ENCODE measurements at places on chromosomes 3 and 15. TPM values are rescaled to one million over a fixed set of nuclear protein-coding genes. Genes with fewer than 3 reads are reported as not detected.

Gene P2RY1
- 25.1 TPM for total RNA-seq

Gene KCNH8
- total RNA-seq: 0.55 TPM

Gene NR2E3
- total RNA-seq: 0.33 TPM

Gene REC114
- not detected for total RNA-seq

Gene CLEC3B
- not detected for total RNA-seq

Gene LRRC2
- total RNA-seq: 3.3 TPM

Gene COL7A1
- total RNA-seq: 29.4 TPM

Gene RPL4
- total RNA-seq: 5,862 TPM
